Stimulated activated CD4-positive, alpha-beta T cell treated with anti-CD3 and anti-CD28 coated beads, Interleukin-12 subunit alpha, Interleukin-12 subunit beta, amount 100 ng/mL, for 4 hours (primary cell): ENCODE measurements at places on chromosomes 3 and 15.

- DNase-seq = no peak
These were observed 2.1 kb downstream of the PDIA3 start for GRCh38 chr15:43748376-43748775.

- no peak for DNase-seq
These were observed 4.6 kb upstream of the LMOD3 start for GRCh38 chr3:69126999-69127398.

- no peak for DNase-seq
These were observed 16.9 kb upstream of the ALCAM start for GRCh38 chr3:105349684-105350387.

DNA sequence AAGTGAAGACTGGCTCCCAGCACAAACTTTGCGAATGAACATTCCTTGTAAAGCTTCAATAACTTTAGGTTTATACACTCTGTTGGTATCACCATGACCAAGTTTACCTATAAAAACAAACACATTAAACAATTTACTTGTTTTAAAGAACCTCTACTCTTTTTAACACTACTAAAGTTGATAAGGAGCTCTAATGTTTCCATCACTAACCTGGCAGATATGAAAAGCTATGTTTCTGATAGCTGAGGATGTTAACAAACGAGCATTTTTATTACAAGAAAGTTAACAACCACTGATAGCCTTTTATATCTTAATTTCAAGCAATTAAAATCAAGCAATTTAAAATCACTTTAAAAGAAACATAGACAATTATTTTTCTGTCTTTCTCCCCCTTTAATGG, 80.8 kb downstream of the HERC1 start:
- no peak for DNase-seq

- DNase-seq = no peak
These were observed 10.0 kb upstream of the ARL8B start for GRCh38 chr3:5112043-5112442.

DNA sequence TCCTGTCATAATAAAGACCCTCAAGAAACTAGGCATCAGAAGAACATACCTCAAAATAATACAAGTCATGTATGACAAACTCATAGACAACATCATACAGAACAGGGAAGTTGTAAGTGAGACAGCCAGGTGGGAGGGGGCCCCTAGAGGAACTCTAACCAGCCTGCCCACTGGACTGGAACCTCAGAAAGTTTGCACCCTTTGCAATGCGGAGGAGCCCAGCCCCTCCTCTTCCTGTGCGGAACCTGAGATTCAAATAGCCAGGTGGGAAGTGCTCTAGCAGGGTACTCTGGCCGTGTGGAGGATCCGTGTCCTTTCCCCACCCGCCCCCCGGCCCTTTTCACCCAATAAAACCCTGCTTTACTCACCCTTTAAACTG, 387.0 kb upstream of the CBLB start:
- no peak for DNase-seq

DNA sequence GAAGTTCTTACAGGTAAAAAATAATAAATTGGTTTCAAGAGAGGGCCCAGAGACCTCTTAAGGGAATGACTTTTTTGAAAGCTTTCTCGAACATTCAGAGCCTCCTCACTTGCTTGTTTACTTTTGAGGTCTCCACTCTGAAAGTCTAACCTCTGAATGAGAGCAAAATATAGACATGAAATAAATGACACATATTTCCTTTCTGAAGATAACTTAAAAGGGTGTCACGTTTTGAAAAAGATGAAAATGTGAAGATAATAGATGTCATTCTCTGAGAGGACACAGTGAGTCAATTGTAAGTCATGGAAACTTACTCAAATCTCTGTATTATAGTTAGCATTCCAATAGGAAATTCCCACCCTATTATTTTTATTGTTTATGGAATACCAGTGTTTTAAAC, 44.6 kb downstream of the HACD2 start:
- no peak for DNase-seq

DNA sequence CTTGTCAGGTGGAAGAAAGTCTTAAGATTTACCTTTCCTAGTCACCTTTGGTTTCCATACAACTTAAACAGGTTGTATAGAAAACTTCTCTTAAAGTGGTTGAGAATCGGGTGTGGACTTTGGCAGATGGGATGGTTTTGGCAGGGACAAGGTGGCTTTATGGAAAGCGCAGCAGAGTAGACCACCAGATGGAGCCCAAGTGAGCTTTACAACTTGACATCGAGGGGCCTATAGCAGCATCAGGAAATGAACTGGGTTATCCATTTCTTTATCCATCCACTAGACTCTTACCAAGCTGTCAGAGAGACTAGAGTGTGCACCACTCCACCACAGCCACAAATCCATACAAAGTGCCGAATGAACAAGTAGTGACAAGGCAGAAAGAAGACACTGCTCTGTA, 85.3 kb upstream of the MBNL1 start:
- peak; percentile 13 for DNase-seq

DNA sequence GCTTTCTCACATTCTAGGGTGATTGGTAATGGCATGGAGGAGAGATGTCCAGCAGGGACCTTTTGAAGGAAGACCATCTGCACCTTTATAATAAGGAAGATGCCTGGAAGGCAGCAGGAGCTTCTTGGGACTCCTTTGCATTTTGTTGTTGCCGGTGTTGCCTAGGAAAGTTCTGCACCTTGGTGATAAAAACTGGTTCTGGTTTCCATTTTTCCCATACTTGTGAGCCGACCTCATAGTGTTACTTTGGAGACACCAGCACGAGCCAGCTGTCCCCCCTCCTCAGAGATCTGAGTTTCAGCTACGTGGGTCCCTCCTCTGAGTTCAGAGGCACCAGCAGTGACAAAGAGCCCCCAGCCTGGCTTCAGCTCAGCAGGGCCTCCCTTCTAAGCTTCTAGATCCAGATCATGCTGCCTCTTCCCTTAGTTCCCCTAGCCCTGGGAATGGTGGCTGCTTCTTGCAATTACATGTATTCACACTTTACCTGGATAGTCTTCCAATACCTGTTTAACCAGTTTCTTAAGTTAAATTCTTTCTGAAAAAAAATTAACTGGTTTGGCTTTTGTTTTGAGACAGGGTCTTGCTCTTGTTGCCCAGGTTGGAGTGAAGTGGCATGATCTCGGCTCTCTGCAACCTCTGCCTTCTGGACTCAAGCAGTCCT, 18.0 kb upstream of the FSTL1 start:
- DNase-seq = no peak
